Esophagus squamous epithelium (tissue), 5 donors: ENCODE measurements at places on chromosomes 13 and 19.

DNA sequence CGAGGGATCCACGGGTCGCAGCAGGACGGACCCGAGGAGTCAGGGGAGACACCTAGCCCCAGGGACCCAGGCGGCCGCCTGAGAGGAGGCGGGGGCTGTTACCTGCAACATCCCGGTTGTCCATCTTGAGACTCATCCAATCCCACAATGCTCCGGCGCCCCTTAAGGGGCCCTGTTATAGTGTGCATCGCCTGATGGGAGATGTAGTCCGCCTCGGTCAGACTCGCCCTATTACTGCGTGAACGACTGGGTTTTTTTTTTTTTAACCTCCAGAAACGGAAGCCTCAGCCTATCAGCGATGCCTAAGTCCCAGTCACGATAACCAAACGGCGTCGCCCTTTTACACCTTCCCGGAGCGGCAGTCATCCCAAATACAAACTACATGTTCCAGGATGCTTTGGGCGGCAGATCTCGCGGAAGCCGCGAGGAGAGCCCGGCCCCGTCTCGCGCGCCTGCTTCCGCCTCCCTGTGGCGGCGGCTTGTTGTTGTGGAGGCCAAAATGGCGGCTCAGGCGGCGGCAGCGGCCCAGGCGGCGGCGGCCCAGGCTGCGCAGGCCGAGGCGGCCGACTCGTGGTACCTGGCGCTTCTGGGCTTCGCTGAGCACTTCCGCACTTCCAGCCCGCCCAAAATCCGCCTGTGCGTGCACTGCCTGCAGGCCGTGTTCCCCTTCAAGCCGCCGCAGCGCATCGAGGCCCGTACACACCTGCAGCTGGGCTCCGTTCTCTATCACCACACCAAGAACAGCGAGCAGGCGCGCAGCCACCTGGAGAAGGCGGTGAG lies at the start of the genes MAU2 and SUGP1:
Gene MAU2, plus strand, starts transcription at position 469 of the 780 bp plus-strand sequence. Its CDS starts 31 bp downstream, at position 500.
Gene SUGP1, minus strand, starts transcription at position 149 of the 780 bp plus-strand sequence. Its CDS starts 13 bp downstream, at position 136.
- DNase-seq: peak; percentile 68

GRCh38 chr13:99347911-99348451 lies 40.8 kb upstream of the GPR183 start:
- no peak for DNase-seq

DNA sequence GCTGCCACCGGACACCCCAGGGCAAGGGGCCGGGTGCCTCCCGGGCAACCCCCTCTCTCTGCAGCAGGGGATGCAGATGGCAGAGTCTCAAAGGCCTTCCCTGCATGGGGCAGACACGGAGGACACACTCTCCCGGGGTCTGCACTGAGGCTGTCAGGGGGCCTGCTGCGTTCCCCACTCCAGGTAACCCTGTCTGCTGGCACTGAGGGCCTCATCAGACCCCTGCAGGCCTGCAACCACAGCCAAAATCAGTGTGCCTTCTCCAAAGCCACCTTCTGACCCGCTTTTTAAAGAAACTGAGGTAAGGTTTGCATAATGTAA lies 93.9 kb downstream of the GNG7 start:
- DNase-seq: no peak

- no peak for DNase-seq
These were observed 500.9 kb downstream of the MYO16 start for GRCh38 chr13:109130093-109130835.

DNA sequence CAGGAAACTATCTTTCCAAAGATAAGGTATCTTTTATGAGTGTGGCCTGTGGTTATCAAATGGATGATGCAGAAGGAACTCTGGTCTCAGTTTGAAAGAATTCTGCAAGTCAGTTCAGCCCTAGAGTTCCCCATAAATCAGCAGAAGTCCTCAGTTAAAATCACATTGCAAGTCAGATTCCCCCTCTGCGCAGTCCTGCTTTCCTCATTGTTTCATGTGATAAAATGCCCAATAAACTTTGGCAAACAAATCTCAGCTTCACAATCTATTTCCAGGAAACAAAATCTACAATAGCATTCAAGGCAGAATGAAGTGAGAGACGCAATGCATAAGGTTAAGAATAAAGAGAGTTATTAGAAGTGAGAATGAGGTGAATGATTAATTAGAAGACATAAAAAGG lies 216.3 kb upstream of the KLHL1 start:
- DNase-seq: no peak

DNA sequence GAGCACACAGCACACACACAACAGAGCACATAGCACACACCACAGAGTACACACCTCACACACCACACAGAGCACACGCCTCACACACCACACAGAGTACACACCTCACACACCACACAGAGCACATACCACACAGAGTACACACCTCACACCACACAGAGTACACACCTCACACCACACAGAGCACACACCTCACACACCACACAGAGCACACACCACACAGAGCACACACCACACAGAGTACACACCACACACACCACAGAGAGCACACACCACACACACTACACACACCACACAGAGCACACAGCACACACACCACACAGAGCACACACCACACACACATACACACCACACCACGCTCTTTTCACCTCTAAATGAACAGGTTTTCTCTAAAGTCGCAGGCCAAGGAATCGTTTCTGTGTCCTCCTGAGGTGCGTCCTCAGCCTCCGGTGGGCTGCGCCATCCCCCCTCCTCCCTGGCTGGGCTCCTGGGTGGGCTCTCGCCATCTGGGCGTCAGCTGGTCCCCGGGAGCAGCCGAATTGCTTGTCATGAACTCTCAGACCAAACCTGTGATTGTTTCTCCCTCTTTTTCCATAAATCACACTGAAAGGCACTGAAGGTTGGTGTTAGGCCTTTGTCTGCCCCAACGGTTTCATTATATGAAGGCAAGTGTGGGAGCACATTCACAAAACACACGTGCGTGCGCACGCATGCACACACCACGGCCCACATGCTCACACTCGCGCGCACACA lies 37.4 kb downstream of the TMEM255B start:
- no peak for DNase-seq
